Activated CD8-positive, alpha-beta T cell treated with anti-CD3 and anti-CD28 coated beads for 36 hours (primary cell): ENCODE measurements at places on chromosomes 6 and 20.

- peak; percentile 41 for DNase-seq
Observed at GRCh38 chr6:163490826-163491577, 76.5 kb downstream of the QKI start.

- no peak for DNase-seq
Observed at GRCh38 chr6:17577059-17577458, 23.0 kb upstream of the FAM8A1 start.

GRCh38 chr6:106763361-106763760 is 134.0 kb downstream of the QRSL1 start:
- DNase-seq = no peak

- DNase-seq = no peak
Observed at GRCh38 chr6:91387290-91388059, 800.6 kb upstream of the MAP3K7 start.

GRCh38 chr20:11252447-11252846 is 578.6 kb upstream of the JAG1 start:
- DNase-seq = no peak

DNA sequence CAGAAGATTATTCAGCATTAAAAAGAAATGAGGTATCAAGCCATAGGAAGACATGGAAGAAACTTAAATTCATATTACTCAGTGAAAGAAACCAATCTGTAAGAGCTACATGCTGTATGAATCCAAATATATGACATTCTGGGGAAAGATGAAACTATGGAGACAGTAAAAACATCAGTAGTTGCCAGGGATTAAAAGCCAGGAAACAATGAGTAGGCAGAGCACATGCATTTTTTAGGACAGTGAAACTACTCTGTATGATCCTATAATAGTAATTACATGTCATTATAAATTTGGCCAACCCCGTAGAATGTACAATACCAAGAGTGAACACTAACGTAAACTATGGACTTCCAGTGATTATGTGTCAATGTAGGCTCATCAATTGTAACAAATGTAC is 92.8 kb upstream of the RNF217 start:
- no peak for DNase-seq

GRCh38 chr20:46014517-46015396 is 6.0 kb downstream of the MMP9 start:
- no peak for DNase-seq

GRCh38 chr20:19659448-19659847 is 98.6 kb upstream of the RIN2 start:
- DNase-seq = no peak

- DNase-seq = no peak
Observed at GRCh38 chr6:137869549-137870307, 2.7 kb downstream of the TNFAIP3 start.

- DNase-seq = peak; percentile 79
Observed at GRCh38 chr6:16409531-16410441, 171.4 kb downstream of the GMPR start.

DNA sequence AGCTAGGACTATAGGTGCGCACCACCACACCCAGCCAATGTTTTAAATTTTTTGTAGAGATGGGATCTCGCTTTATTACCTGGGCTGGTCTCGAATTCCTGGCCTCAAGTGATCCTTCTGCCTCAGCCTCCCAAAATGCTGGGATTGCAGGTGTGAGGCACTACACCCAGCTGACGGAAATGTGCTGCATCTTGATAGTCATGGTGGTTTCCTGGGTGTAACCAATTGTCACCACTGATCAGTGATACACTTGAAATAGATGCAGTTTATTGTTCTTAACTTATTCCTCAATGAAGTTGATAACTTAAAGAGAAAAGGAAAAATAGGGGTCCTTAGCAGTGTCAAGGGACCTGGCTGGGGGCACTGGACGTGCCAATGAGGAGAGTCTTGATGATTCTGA is 92.4 kb downstream of the PPP1R14C start:
- DNase-seq = no peak

DNA sequence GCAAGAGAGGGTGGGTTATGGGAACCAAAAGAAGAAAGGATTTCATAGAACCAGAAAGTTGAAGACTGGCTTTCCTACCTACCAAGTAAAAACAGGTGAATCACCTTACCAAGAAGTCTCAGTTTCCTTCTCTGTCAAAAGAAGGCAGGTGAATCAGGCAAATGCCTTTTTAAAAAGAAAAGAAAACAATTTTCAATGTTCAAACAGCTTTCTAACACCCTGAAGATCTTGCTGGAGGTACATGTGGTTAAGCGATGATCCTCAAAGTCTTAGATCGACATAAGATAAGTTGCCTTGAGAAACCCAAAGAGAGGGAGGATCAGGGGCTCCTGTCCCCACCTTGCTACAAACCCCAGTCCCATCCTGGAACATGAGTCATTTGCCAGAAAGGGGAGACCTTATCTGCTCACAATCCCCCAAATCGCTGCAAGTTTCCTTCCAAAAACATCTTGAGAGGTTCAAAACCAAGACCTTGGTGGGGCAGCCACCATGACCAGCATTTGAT is 71.6 kb downstream of the NFATC2 start:
- DNase-seq = peak; percentile 63

DNA sequence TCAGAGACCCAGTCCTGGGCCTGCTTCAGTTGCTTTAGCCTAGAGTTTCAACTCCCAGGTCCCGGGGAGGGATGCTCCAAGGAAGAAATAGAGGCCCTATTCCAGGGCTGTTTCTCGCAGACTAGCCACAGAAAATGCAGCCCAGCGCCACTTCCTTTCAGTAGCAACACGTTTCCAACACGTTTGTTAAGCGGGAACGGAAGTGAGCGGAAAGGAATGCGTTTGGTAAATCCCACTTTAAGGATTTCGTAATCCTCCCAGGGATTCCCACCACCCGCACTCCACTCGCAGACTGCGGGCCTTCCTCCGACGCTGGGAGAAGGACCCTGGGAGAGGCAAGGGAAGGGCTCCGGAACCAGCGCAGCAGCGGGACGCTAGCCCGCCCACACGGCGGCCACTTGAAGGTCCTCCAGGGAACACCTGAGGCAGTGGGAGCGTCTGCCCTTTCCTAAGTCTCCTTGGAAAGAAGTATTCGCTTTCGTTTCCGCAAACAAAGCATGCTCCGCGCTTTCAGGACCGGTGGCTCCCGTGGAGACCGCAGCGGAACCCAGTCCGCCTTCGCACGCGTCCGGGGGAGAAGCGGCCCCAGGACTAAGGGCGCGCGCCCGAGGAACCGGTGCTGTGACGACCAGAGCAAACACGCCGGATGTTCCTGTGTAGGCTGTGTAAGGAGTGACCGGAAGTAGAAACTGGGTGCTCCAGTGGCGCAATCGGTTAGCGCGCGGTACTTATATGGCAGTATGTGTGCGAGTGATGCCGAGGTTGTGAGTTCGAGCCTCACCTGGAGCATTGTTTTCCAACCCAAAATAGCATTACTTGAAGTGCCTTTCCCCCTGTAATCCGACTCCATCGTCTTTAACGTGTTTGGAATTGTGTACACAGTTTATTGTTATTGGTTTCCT is 227.6 kb upstream of the PRSS16 start:
- peak; percentile 74 for DNase-seq

GRCh38 chr6:71197780-71198179 is 90.8 kb upstream of the OGFRL1 start:
- DNase-seq = no peak

- no peak for DNase-seq
Observed at GRCh38 chr6:47159763-47160162, 117.6 kb upstream of the ADGRF1 start.

- peak; percentile 92 for DNase-seq
Observed at GRCh38 chr6:149963462-149964307, at the start of gene ULBP1. TSS of gene ULBP1 (plus strand) at chr6:149963943. CDS start at chr6:149964050, 107 bp downstream.
